Hypothalamus (tissue), 51 donors: ENCODE measurements at places on chromosomes 7 and 10.

DNA sequence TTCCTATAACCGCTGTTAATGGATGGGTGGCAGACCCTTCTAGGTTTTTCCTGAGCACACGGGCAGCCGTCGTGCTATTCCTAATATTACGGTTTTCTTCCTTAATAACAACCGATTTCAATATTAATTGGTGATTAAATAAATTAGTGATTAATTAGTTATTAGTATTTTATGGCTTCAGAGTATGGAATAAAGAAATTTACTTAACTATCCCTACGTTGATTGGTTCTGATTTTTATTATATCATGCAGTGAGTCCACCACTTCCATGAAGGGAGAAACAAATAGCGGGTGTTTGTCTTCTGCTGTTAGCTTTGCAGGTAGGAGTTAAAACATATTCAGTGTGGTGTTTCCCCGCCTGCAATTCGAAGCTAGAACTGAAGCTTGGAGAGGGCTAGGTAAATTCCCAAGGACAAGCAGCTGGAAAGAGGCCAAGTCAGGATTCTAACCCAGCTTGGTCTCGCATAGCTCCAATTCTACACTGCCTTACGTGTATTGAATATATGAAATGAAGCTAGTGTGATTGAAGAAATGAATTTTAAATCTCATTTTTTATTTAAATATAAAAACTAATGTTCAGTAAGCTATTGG lies 928 bp upstream of the CSTF2T start:
- DNase-seq = no peak

GRCh38 chr7:69885431-69885830 lies 287.2 kb downstream of the AUTS2 start:
- no peak for DNase-seq

DNA sequence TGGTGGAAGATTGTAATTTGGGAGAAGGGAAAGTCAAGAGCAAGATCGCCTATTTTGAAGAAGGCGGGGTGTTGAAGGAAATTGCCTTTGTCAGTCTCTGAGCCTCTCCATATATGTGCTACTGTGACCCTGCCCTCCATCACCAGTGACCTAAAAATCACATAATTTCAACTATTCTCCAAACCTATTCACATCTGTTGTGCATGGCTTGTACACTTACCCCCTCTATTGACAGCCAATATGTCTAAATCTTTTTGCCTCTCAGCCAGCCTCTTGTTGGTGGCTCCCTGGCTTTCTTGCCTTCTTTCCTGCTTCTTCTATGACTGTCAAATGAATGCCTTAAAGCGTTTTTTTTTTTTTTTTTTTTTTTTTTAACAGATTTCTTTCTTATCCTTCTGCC lies 295.6 kb downstream of the AUTS2 start:
- DNase-seq = no peak

DNA sequence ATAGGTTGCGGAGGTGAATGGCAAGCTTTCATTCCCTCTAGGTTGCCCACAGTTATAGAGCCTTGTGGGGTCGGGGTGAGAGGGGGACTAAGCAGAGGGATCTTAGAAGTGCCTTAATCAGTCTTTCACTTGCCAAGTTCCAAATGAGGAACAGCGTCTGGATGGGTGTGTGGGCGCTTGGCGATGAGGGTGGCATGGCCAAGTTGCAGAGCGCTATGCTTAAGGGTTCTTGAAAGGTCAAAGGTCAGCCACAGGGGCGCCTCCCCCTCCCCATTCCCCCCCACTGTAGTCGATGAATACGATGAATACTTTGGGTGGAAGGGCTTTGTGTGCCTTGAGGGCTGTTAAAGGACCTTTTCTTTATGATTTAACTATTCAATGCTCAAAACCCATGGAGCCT lies 185.0 kb downstream of the TCF7L2 start:
- no peak for DNase-seq

DNA sequence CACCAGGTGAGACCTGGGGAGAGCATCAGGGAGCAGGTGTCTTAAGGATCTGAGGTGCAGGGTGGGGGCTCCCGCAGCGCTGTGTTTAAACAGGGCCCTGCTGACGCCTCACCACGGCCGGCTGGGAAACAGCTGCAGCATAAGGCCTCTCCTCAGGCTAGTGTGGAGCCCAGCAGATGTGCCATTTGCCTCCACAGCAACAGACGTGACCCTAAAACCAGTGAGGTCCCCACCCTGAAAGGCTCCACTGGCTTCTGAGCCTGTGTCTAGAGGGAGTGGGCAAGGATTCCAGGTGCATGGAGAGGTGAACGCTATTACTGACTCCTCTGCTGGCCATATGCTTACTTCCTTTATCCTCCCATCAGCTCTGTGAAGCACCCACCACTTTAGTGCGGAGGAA lies 47.8 kb downstream of the SYPL1 start:
- no peak for DNase-seq

DNA sequence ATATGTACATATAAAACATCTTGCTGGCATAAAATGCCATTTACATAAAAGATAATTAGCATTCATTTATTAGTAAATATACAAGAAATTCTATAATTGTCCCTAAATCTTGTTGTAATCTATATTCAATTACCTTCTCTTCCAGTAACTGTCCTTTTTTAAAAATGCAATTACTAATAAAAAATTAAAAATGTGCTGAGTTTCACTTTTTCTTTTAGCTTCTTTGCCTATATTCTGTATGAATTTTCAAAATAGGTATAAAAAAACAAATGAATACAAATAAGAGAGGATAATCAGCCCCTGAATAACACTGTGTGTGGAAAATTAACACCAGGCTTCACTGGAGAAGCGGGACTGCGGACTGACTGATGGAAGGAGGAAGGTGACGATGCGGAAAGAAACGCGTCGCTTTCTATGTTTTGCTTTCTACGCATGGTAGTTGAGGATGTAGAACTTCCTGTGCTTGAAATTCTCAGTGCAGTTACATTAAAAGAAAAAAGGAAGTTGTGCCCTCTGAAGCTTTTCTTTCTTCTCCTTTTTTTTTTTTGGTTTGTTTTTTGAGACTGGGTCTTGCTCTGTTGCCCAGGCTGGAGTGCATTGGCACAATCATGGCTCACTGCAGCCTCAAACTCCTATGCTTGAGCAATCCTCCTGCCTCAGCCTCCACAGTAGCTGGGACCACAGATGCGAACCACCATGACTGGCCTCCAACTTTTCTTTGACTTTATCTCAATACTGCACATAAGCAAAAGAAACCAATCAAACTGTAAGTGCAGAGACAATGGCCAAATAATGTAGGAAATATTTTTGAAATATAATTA lies 7.4 kb upstream of the ZMYND11 start:
- DNase-seq = no peak

DNA sequence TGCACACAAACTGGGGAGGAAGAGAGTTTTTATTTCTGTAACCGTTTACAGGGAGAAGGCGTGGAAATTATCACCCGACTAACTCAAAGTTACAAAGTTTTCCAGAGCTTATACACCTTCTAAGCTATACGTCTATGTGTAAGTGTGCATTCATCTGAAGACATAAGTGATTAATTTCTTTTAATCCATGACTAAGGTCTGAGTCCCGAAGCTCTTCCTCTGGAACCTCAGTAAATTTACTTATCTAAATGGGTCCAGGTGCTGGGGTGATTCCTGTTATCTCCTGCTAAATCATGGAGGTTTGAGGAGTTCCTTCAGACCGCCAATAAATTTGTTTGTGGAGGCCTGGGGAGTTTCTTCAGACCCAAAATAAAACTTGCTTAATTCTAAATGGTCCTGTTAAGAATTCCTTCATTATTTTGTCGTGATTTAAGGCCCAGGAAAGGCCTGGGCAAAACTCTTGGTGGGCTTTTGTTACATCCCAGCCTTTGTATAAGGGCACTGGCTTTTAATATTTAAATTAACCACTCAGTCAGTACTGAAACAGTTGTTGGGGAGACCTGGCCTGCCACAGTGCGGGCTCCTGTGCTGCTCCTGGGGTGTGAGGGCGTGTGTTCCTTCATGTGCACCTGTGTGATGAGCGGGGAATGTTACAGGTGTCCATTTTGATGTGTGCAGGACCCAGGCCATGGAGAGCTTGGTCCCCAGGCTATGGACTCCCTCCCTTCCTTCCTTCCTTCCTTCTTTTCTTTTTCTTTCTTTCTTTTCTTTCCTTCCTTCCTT lies 5.8 kb upstream of the METTL27 start:
- no peak for DNase-seq

- DNase-seq = no peak
Measured at GRCh38 chr10:43360086-43360485, 11.3 kb upstream of the FXYD4 start.

GRCh38 chr7:68813551-68814080 lies 784.7 kb upstream of the AUTS2 start:
- no peak for DNase-seq

GRCh38 chr10:50575477-50576244 lies 48.1 kb downstream of the SGMS1 start:
- DNase-seq = no peak

DNA sequence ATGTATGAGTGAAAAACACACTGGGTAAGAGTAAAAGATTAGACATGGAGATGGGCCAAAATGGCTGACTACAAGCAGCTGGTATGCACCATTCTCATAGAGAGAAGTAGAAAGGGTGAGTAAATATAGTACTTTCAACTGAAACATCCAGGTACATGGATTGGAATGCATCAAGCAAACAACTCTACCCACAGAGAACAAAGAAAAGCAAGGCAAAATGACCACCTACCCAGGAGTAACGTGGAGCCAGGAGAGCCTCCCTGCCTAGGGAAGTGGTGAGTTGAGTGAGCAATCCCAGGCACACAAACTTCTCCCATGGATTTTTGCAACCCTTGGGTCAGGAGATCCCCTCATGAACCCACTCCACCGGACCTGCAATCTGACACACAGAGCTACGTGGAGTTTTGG lies 212.8 kb downstream of the PTN start:
- DNase-seq = no peak

GRCh38 chr10:21912625-21913024 lies 90.9 kb downstream of the DNAJC1 start:
- DNase-seq = no peak

- DNase-seq = no peak
Measured at GRCh38 chr7:13312307-13312706, 624.9 kb downstream of the ARL4A start.
